ENCODE measurements at places on chromosomes 11 and 22.

GRCh38 chr11:20873054-20873453 is 203.7 kb downstream of the NELL1 start:
- DNase-seq, result peak; percentile 82

DNA sequence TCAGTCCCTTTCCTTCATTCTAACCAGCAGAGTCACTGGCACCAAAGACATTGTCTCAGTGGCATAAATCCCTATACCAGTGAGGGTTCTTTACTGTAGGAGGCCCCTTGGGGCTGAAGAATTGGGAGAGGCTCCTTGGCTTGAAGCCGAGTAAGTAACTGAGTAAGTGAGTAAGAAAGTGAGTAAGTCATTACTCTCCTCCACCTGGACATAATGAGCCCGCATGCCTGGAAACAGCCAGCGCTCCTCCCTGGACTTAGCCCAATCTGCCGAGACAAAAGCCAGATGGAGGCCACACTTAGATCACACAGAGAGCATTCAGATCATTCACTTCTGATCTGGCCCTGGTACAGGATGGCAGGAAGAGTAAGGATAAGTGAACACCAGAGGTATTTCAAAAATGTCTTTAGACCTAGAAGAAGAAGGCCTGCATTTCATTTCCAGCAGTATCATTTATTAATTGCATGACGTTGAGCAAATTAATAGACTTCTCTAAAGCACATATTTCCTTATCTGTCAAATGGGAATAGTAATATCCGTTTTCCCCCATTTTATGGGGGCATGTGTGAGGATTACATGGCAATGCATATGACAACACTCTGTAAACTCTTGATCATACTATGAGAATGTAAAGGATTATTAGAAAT is 8.2 kb upstream of the MICAL3 start:
- DNase-seq, result no peak

- no peak for DNase-seq
These were observed 25.1 kb upstream of the PLAAT3 start for GRCh38 chr11:63639199-63639832.

GRCh38 chr22:23521441-23522113 is 58.5 kb downstream of the IGLL1 start:
- peak; percentile 94 for DNase-seq

DNA sequence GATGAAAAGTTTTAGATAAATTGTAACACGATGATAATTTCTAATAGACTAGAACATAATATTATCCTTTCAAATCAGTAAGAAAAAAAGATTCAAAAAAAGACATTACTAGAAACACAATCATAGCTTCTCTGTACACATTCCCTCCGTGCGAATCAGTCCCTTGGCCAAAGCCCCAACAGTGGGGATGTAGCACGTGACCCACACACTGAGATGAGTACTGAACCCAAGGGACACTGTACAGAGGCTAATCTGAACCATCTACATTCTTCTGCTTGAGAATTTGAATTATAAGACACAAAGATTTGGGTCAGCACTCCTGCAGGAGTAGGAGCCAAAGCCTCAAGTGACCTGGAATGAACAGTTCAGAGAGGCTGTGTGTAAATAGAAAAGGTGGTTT is 353.7 kb downstream of the INSC start:
- DNase-seq, result no peak

DNA sequence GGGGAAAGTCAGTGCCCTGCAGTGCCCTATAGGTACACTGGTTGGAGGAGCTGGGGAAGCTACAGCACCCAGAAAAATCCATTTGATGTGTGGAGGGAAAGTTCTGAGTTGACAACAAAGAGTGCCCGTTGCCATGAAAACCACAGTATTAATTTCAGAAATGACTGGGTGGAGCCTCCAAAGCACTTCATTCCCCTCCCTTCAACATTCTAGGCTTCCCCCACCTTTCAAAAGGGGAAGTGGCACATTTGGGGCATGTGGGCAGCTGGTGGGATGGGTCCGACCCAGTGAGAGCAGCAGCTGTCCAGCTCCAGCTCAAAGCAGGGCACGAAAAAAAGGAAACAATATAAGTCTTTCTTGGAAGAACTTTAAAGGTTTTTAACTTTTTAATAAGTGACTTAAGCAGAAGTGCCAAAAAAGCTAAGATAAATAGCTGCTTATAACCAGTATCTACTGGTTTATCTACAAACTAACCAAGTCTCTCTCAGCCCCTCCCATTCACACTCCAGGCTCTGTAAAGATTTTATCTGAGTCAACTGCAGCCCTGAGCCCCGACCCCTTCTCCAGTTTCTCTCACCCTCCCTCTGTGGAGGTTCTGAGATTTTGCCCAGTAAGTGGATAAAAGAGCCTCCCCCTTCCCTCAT is 9.0 kb upstream of the AHNAK start:
- no peak for DNase-seq

GRCh38 chr11:34830648-34831047 is 85.5 kb downstream of the APIP start:
- DNase-seq, result no peak

DNA sequence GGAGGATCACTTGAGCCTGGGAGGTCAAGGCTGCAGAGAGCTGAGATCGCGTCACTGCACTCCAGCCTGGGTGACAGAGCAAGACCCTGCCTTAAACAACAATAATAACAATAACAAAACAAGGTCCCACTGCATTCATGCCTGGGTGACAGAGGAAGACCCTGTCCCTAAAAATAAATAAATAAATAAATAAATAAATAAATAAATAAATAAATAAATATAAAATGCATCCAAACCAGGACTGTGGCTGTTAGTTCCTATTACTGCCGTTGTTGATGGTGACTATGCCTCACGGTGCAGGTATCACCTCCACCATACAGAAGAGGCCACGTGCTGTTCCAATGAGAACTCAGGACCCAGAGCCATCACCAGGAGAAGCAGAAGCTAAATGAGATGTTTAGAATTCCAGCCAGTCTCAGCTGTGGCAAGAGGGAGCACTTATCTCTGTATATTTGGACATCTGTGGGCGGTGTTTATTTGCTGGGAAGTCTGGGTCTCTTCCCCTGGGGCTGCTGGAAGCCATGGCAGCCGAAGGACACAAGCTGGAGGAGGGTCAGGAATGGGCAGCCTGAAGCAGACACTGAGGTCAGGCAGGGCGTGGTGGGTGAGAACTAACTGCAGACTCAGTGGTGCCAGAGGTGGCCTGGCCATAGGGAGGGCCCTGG is 21.6 kb downstream of the C11orf86 start:
- no peak for DNase-seq

DNA sequence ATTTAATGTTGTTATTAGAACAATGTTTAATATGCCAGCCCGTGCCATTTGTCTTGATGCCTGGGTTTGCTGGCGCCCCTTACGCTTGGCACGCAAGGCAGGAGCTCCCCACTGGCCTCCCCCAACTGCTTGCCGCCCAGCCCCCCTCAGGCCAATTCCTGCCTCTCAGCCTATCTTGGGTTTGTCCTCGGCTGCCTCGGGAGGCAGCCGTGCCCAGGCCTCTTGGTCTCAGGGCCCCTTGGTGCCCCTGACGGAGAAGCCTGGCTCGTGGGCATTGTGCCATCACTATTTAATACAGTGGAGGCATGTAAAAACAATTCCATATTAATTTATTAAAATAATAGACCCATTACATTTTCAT is 119.8 kb downstream of the KCNQ1OT1 start:
- DNase-seq, result no peak

All from NCI-H2081 (cell line).